Naive thymus-derived CD8-positive, alpha-beta T cell (primary cell): ENCODE measurements at places on chromosomes 5 and 9. TPM values are rescaled to one million over a fixed set of nuclear protein-coding genes. Genes with fewer than 3 reads are reported as not detected.
A peak's percentile ranks its signal among the peaks of the same experiment; 100 is the strongest.

NOP16 gene
- total RNA-seq: 21.0 TPM

- H3K4me1 ChIP-seq: no peaks in the 10 kb centered on the region
- no peak overlapping the region for H3K27ac ChIP-seq
- peaks cover 11% of the 10 kb centered on the region for H3K36me3 ChIP-seq
- H3K27me3 ChIP-seq: no peaks in the 10 kb centered on the region
- DNase-seq: no peak
- no peak overlapping the region for H3K4me3 ChIP-seq
Observed at GRCh38 chr5:68066277-68066955, 149.1 kb upstream of the PIK3R1 start.

GRCh38 chr9:4886698-4887097 is 94.0 kb downstream of the RCL1 start:
- H3K27ac ChIP-seq: no peak overlapping the region
- H3K36me3 ChIP-seq: peaks cover 2% of the 10 kb centered on the region
- H3K4me1 ChIP-seq: no peaks in the 10 kb centered on the region
- no peaks in the 10 kb centered on the region for H3K27me3 ChIP-seq

GRCh38 chr9:136947955-136948510 is 3.0 kb downstream of the C8G start:
- DNase-seq: no peak
- H3K36me3 ChIP-seq: no peaks in the 10 kb centered on the region
- peak overlapping the region; percentile 80 for H3K4me3 ChIP-seq

DNA sequence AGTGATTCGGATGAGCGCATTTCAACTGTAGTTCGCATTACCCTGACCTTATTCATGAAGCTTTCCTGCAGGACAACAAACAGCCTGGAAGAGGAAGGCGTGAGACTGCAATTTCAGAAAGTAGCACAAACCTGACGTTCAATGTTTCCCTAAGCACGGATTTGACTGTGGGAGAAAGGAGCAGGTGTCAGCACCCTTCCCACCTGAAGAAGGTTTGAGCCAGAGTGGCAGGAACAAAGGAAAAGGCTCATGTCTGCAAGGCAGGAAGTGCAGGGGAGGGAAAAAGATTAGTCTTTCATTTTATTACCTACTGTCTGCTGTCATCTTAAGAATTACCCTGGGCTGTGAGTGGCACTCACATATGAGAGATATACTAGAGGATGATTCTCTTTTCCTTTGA is 114.0 kb downstream of the MED10 start:
- no peak for DNase-seq
- peaks cover 16% of the 10 kb centered on the region for H3K27me3 ChIP-seq
- no peak overlapping the region for H3K4me3 ChIP-seq
- H3K4me1 ChIP-seq: no peaks in the 10 kb centered on the region
- no peaks in the 10 kb centered on the region for H3K36me3 ChIP-seq

- no peak for DNase-seq
- no peak overlapping the region for H3K4me3 ChIP-seq
- peaks cover 18% of the 10 kb centered on the region for H3K27me3 ChIP-seq
- H3K4me1 ChIP-seq: no peaks in the 10 kb centered on the region
- H3K36me3 ChIP-seq: no peaks in the 10 kb centered on the region
Observed at GRCh38 chr5:156339139-156339841, 12.3 kb downstream of the SGCD start.

SLC24A2 gene
- total RNA-seq: not detected

- H3K4me1 ChIP-seq: peaks cover 1% of the 10 kb centered on the region
- peaks cover 9% of the 10 kb centered on the region for H3K27me3 ChIP-seq
- no peaks in the 10 kb centered on the region for H3K36me3 ChIP-seq
- no peak overlapping the region for H3K4me3 ChIP-seq
- DNase-seq: no peak
Observed at GRCh38 chr9:101510459-101510858, 23.2 kb upstream of the RNF20 start.

- H3K4me1 ChIP-seq: peaks cover 19% of the 10 kb centered on the region
- no peak for DNase-seq
- no peaks in the 10 kb centered on the region for H3K36me3 ChIP-seq
- no peak overlapping the region for H3K27ac ChIP-seq
- H3K27me3 ChIP-seq: no peaks in the 10 kb centered on the region
Observed at GRCh38 chr9:37215830-37216229, 95.5 kb downstream of the ZCCHC7 start.

DNA sequence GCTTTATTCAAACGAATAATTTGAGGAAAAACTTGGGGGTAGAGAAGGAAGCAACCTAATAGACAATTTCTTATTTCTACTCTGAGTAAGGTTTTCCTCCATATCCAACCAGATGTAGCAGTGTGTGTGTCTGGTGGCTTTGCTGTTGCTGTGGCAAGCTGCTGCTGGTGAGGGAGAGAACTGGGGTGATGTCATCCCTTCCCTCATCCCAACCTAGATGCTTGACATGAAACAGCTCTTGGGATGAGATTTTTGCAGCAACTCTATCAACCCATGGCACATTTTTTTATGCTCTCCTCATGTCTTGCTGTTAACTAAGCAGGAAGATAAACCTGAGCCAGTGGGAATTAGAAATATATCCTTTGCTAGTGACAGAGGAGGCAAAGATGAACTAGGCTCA is 135.8 kb downstream of the PCSK1 start:
- H3K27ac ChIP-seq: no peak overlapping the region
- peaks cover 5% of the 10 kb centered on the region for H3K27me3 ChIP-seq
- no peaks in the 10 kb centered on the region for H3K36me3 ChIP-seq

- H3K36me3 ChIP-seq: no peaks in the 10 kb centered on the region
- no peaks in the 10 kb centered on the region for H3K27me3 ChIP-seq
- no peak overlapping the region for H3K27ac ChIP-seq
Observed at GRCh38 chr9:108316630-108317029, 539.2 kb downstream of the ACTL7B start.

GRCh38 chr9:34664281-34665066 is 2.0 kb upstream of the CCL27 start:
- peak; percentile 70 for DNase-seq
- H3K4me1 ChIP-seq: peaks cover 30% of the 10 kb centered on the region
- no peaks in the 10 kb centered on the region for H3K27me3 ChIP-seq
- H3K27ac ChIP-seq: peak overlapping the region; percentile 96
- peak overlapping the region; percentile 96 for H3K4me3 ChIP-seq

- DNase-seq: no peak
- H3K27me3 ChIP-seq: no peaks in the 10 kb centered on the region
- H3K4me3 ChIP-seq: no peak overlapping the region
- peaks cover 44% of the 10 kb centered on the region for H3K4me1 ChIP-seq
- H3K36me3 ChIP-seq: peaks cover 34% of the 10 kb centered on the region
Observed at GRCh38 chr9:121350993-121351561, 19.0 kb downstream of the STOM start.

- no peak for DNase-seq
- H3K27me3 ChIP-seq: no peaks in the 10 kb centered on the region
- no peak overlapping the region for H3K27ac ChIP-seq
- no peak overlapping the region for H3K4me3 ChIP-seq
- no peaks in the 10 kb centered on the region for H3K4me1 ChIP-seq
Observed at GRCh38 chr9:113360242-113360842, 11.0 kb downstream of the BSPRY start.

GRCh38 chr5:59152701-59153245 is 569.9 kb downstream of the RAB3C start:
- H3K4me1 ChIP-seq: peaks cover 9% of the 10 kb centered on the region
- H3K36me3 ChIP-seq: no peaks in the 10 kb centered on the region
- no peaks in the 10 kb centered on the region for H3K27me3 ChIP-seq
- peak overlapping the region; percentile 39 for H3K4me3 ChIP-seq
- H3K27ac ChIP-seq: peak overlapping the region; percentile 23

DNA sequence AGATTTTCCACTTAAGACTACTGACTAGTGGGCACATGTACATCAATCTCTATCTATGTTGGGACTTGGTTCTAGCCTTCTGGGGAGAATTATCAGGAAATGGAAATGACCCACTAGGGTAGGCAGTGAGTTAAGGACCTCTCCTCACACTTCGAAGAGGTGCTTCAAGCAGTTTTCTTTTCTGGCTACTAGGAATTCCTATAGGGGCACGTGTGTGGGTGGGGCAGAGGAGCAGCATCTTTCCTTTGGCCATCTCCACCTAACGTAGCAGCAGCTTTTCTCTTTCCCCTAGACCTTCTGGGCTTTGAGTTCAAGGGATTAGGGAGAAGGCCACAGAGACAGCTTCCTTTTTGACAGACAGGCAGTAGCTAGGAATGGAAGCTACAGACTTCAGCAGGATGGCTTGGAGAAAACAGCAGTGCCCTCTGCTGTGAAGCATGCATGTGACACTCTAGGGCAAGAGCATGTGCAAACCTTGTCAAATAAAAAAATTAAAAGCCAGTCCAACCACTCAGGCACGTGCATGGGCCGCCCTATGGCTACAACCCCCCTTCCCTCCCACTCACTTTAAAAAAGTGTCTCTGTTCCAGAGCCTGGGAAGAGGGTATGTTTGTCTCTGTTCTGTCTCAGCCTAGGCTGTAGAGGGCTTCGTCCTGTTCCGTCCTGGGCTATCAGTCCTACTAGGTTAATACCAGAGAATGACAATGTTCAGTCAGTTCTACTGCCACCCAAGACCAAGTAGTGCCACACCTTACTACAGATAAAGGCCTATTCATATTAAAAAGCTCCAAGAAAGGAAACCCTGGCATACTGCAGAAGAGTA is 8.7 kb upstream of the GFRA3 start:
- H3K4me1 ChIP-seq: peaks cover 1% of the 10 kb centered on the region
- no peak overlapping the region for H3K4me3 ChIP-seq
- no peak for DNase-seq
- no peaks in the 10 kb centered on the region for H3K27me3 ChIP-seq
- no peaks in the 10 kb centered on the region for H3K36me3 ChIP-seq

DNA sequence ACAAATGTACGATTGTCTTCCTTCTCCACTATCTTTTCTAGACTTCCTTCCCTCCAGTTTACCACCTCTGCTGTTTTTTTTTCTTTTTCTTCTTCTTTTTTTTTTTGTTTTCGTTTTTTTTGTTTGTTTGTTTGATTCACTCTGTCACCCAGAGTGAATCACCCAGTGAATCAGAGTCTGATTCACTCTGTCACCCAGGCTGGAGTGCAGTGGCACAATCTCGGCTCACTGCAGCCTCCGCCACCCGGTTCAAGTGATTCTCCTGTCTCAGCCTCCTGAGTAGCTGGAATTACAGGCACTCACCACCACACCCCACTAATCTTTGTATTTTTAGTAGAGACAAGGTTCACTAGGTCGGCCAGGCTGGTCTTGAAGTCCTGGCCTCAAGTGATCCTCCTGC is 375.7 kb downstream of the NTRK2 start:
- no peaks in the 10 kb centered on the region for H3K36me3 ChIP-seq
- H3K4me3 ChIP-seq: no peak overlapping the region
- no peak for DNase-seq
- no peak overlapping the region for H3K27ac ChIP-seq
- no peaks in the 10 kb centered on the region for H3K4me1 ChIP-seq

GRCh38 chr5:95441636-95442035 is 50.5 kb downstream of the FAM81B start:
- no peak overlapping the region for H3K27ac ChIP-seq
- peaks cover 20% of the 10 kb centered on the region for H3K27me3 ChIP-seq
- H3K4me3 ChIP-seq: no peak overlapping the region
- no peaks in the 10 kb centered on the region for H3K4me1 ChIP-seq

TCF7 gene
- 911 TPM for total RNA-seq

DNA sequence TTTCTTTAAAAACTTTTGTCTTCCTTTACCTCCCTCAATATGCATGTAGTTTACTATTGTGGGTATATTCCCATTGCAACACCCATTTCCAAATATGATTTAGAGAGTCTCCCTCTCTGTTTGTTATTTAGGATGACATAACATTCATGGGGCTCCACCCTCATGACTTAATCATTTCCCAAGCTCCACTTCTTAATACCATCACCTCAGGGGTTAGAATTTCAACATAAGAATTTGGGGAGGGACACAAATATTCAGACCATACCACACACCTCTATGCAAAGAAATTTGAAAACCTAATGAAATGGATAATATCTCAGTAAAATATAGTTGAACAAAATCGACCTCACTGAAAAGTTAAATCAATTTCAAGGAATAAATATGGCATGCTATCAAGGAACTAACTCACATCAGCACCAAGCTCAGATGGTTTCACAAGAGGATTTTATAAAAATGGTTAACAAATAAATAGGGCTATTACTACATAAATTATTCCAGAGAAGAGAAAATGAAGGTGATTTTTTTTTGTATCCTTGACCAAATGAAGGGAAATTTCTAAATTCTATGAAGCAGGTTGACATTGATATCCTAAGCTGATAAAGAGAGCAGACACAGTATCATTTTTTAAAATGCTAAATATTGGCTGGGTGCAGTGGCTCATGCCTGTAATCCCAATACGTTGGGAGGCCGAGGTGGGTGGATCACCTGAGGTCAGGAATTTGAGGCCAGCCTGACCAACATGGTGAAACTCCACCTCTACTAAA is 20.2 kb upstream of the UBTD2 start:
- H3K36me3 ChIP-seq: peaks cover 4% of the 10 kb centered on the region
- no peak overlapping the region for H3K4me3 ChIP-seq
- no peak for DNase-seq
- H3K4me1 ChIP-seq: no peaks in the 10 kb centered on the region
- no peaks in the 10 kb centered on the region for H3K27me3 ChIP-seq

SLC31A2 gene
- total RNA-seq: 3.9 TPM

DNA sequence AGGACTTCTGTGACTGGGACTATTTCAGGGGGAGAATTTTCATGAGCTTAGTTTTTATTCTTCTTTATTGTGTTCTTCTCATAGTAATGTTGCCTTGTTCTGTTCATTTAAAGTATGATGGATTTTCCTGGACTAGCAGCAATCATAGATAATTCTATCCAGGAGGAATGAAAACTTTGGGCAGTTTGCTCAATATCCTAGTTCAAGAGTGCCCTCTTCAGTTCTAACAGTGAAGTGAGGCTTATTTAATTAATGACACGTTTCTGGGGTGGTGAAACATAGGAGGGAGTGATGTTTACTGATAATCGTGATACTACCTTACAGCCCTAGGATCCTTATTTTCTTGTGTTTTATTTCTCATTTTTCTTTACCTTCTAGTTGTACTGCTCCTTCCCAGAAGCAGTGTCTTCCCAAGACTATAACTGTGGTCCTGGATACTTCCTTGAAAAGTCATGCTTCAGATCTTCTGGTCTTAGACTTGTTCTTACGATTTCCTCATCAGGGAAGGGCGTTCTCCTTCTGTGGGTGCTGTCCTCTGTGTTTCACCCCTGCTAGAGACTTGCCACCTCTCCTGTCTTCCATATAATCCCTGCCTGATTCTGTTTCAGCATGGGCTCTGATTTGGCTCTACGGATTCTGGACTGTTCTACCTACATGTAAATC is 57.4 kb downstream of the CFAP95 start:
- DNase-seq: no peak
- H3K36me3 ChIP-seq: no peaks in the 10 kb centered on the region
- H3K27me3 ChIP-seq: no peaks in the 10 kb centered on the region
- no peak overlapping the region for H3K27ac ChIP-seq
- H3K4me3 ChIP-seq: no peak overlapping the region
